ENCODE measurements at places on chromosomes 3 and 15.

DNA sequence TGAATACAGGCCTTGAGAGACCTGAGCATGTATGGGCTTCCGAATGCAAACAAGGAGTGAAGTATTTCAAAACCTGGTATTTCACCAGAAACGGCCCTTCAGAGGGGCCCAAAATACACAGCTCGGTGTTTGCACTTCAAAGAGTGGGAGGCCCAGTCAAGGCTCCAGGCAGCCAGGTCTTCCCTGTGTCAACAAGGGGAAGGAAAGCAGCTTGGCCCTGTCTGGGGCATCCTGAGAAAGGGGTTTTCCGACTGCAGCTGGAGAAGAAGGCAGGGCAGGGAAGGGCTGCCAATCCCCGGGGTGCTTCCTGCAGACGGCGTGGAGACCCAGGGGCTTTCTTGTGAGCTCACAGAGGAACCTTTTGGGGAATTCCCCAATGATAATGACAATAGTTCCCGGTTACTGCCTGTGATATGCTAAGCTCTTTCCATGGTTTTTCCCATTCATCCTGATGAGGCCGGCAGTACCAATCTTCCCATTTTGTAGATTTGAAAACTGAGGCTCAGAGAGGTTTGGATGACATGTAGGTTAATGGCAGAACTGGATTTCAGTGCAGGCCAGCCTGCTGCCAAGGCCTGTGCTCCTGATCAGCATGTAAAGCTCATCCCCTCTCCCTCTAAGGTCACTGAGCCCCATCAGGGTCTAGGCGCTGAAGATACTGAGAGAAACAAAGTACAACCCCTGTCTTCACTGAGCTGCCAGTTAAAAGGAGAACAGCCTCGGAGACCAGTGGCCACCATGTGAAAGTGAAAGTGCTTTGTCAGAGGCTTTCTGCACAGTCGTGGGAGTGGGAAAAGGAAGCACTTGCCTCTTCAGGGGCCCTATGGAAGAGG, 43.0 kb upstream of the TLE3 start:
- no peak for DNase-seq

DNA sequence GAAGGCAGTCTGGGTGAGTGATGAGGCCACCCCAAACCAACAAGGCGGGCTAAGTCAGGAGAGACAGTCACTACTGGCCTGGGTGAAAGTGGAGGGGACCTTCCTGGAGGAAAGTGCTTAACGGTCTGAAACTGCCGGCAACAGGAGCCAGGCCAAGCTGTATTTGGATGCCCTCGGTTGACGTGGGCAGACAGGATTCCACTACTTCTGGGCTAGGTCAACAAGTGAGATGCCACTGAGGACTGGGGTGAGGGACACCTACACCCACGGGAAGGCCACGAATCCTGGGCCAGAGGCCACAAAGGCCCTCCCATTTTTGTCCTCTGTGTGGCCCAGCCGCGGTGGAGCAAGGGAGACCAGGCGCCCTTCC, 12.3 kb downstream of the SPTBN5 start:
- no peak for DNase-seq

- DNase-seq, result no peak
Observed at GRCh38 chr3:128491691-128491940, 1.4 kb downstream of the GATA2 start.

DNA sequence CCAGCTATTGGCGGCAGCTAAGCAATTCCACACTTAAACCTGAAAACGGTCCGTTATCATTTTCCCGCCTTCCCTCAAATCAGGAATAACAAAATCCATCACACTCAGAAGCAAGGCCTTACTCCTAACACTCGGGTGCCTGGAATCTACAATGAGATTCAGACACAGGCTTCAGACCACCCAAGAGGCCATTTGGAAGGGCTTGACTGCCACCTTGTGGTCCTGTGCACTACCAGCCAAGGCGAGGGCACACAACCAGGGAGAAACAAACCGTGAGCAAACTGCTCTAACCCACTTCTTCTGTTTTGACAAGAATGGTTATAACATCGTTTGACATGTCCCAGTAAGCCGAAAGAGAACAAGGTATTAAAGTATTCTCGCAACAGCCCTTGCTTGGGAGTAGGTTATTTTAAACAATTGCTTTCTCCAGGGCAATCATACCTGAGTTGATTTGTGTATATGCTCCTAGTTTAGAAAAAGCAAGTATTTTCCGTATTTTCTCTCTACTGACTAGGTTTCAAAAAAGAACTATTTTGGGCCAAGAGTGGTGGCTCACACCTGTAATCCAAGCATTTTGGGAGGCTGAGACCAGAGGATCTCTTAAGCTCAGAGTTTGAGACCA, 40.1 kb upstream of the TAFA4 start:
- DNase-seq, result no peak

GRCh38 chr3:50267280-50267913, 1.6 kb upstream of the SEMA3B start:
- DNase-seq, result no peak

Measured in activated naive CD8-positive, alpha-beta T cell treated with anti-CD3 and anti-CD28 coated beads, Interleukin-2, amount 50 U/mL, for 16 hours (primary cell).